Spinal cord (tissue), 10 donors: ENCODE measurements at places on chromosomes 2 and 18. TPM values are rescaled to one million over a fixed set of nuclear protein-coding genes. Genes with fewer than 3 reads are reported as not detected.

- no peak overlapping the region for H3K4me3 ChIP-seq
- H3K4me1 ChIP-seq: peaks cover 23% of the 10 kb centered on the region
- H3K27ac ChIP-seq: no peak overlapping the region
- no peak for DNase-seq
These were observed 210.5 kb downstream of the SH3RF3 start for GRCh38 chr2:109339519-109339966.

- H3K36me3 ChIP-seq: no peaks in the 10 kb centered on the region
- no peak for DNase-seq
- no peaks in the 10 kb centered on the region for H3K27me3 ChIP-seq
- H3K27ac ChIP-seq: no peak overlapping the region
These were observed 9.4 kb downstream of the INSIG2 start for GRCh38 chr2:118097657-118098056.

DNA sequence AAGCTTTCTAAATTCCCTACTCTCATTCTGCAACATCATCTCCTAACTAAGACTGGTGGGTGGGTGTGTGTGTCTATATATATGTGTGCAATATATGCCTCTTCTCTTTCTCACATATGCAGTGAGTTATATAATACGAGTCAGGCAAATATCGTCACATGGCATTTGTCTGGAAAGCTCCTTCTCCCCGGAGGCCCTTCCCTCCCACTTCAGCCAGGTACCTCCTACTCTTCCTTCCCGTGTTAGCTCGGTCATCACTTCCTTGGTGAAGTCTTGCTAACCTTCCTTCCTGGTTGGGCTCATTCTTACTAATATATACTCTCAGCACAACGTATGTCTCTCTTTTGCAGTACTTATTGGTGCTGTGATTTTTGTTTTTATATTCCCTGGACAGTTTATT lies 66.4 kb upstream of the NCK2 start:
- no peaks in the 10 kb centered on the region for H3K27me3 ChIP-seq
- H3K36me3 ChIP-seq: no peaks in the 10 kb centered on the region
- peaks cover 13% of the 10 kb centered on the region for H3K4me1 ChIP-seq
- no peak for DNase-seq

DNA sequence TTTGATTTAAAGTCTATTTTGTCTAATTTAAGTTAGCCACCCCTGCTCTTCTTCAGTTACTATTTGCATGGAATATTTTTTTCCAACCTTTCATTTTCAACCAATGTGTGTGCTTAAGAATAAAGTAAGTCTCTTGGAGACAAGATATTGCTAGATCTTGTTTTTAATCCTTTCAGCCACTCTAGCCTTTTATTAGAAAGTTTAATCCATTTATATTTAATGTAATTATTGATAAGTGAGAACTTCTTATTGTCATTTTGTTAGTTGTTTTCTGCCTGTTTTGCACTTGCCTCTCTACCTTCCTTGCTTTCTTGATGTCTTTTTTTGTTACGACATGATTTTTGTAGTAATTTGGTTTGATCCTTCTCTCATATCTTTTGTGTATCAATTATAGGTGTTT lies 46.4 kb downstream of the CCDC148 start:
- no peaks in the 10 kb centered on the region for H3K4me1 ChIP-seq
- H3K36me3 ChIP-seq: no peaks in the 10 kb centered on the region
- H3K27me3 ChIP-seq: no peaks in the 10 kb centered on the region
- no peak overlapping the region for H3K27ac ChIP-seq

- no peak overlapping the region for H3K4me3 ChIP-seq
- peaks cover 63% of the 10 kb centered on the region for H3K4me1 ChIP-seq
- peaks cover 4% of the 10 kb centered on the region for H3K27me3 ChIP-seq
- no peak overlapping the region for H3K27ac ChIP-seq
- H3K36me3 ChIP-seq: no peaks in the 10 kb centered on the region
- DNase-seq: no peak
These were observed 141.7 kb downstream of the SH3RF3 start for GRCh38 chr2:109270505-109271312.

RBM44 gene
- total RNA-seq: 1.1 TPM

DNA sequence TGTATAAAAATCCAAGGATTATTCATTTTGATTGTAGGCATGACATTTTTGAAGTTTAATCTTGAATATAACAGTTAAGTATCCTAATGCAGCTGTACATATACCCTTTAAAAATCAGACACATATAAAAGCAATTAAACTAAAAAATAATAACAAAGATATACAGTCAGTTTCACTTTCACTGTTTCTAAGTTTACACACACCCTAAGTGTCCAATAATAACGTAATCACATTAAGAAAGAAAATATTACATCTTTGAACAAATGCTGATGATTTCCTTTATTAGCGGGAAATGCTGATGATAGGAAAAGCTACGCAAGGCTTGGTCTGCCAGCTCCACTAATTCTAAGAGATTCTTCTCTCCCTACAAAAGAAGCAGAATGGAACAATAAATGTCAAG lies 38.8 kb downstream of the RTTN start:
- no peaks in the 10 kb centered on the region for H3K27me3 ChIP-seq
- no peaks in the 10 kb centered on the region for H3K36me3 ChIP-seq
- no peaks in the 10 kb centered on the region for H3K4me1 ChIP-seq

TNFRSF11A gene
- total RNA-seq: 2.3 TPM

DNA sequence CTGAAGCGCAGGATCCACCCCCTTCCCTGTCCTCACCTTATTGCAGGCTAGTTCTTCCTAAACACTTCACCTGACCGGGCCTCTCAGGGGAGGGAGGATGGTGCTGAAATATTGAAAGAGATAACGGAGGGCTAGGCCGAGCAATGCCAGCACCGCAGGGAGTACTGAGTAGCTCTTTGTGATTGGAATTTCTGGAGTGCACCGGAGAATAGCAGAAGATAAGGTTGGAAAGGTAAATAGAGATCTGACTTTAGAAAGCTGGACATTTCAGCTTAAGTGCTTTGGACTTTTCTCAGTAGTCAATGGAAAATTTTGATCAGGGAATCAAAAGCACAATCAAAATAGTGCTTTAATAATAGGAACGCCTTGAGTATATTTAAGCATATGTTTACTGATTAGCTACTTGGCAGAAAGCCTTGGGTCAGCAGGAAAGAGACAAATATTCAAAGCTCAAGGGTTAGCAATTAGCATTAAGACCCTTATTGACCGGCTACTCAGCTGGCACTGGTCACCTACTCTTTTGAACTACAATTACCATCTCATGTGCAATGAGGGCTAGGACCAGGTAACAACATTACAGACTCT lies 142.9 kb upstream of the NDUFV2 start:
- H3K27ac ChIP-seq: no peak overlapping the region
- H3K36me3 ChIP-seq: no peaks in the 10 kb centered on the region
- DNase-seq: no peak
- peaks cover 7% of the 10 kb centered on the region for H3K4me1 ChIP-seq
- no peak overlapping the region for H3K4me3 ChIP-seq
- H3K27me3 ChIP-seq: no peaks in the 10 kb centered on the region

DNA sequence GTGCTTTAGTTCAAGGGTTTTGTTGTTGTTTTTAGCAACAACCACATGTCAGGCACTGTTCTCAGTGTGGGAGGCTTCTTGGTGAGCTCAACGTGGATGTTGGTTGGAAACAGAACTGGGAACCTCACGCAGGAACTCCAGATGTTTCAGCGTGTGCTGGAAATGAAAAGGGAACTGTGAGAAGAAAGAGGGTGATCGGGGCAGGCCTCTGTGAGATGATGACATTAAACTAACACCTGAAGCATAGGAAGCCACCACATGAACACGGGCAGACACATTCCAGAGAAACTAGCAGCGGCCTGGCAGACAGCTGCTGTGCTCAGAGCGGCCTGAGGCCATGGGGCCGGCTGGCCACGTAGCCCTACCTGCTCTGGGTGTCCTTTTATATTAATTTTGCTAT lies 66.4 kb downstream of the COA5 start:
- H3K36me3 ChIP-seq: peaks cover 69% of the 10 kb centered on the region
- no peak overlapping the region for H3K27ac ChIP-seq

DNA sequence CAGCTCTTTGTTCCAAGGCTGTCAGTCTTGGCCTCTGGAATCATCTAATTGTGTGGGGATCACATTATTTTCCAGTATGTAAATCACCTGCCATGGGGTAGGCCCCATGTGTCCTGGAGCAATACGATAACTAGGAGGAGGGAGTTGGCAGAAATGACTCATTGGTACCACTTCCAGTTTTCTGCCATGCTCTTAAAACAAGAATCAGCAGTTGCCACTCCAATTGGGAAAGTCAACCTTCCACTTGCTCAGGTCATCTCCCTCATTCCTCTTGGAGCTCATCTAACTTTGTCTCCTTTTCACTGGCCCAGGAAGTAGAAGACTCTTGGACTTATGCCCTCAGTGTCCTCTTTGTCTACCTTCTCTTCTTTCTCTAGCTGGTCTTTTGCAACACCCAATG lies 487.0 kb downstream of the SLC4A3 start:
- DNase-seq: no peak
- no peaks in the 10 kb centered on the region for H3K36me3 ChIP-seq
- no peaks in the 10 kb centered on the region for H3K4me1 ChIP-seq
- no peak overlapping the region for H3K4me3 ChIP-seq
- H3K27ac ChIP-seq: no peak overlapping the region
- no peaks in the 10 kb centered on the region for H3K27me3 ChIP-seq

NABP1 gene
- total RNA-seq: 7.7 TPM

- peaks cover 5% of the 10 kb centered on the region for H3K4me1 ChIP-seq
- no peaks in the 10 kb centered on the region for H3K27me3 ChIP-seq
These were observed 38.2 kb downstream of the CYP27C1 start for GRCh38 chr2:127181851-127182250.

CXCR1 gene
- 0.89 TPM for total RNA-seq

GRCh38 chr18:38421021-38421420 lies 855.4 kb upstream of the CELF4 start:
- H3K36me3 ChIP-seq: no peaks in the 10 kb centered on the region
- no peaks in the 10 kb centered on the region for H3K4me1 ChIP-seq
- H3K27ac ChIP-seq: no peak overlapping the region
- no peaks in the 10 kb centered on the region for H3K27me3 ChIP-seq
- DNase-seq: no peak
- H3K4me3 ChIP-seq: no peak overlapping the region

DNA sequence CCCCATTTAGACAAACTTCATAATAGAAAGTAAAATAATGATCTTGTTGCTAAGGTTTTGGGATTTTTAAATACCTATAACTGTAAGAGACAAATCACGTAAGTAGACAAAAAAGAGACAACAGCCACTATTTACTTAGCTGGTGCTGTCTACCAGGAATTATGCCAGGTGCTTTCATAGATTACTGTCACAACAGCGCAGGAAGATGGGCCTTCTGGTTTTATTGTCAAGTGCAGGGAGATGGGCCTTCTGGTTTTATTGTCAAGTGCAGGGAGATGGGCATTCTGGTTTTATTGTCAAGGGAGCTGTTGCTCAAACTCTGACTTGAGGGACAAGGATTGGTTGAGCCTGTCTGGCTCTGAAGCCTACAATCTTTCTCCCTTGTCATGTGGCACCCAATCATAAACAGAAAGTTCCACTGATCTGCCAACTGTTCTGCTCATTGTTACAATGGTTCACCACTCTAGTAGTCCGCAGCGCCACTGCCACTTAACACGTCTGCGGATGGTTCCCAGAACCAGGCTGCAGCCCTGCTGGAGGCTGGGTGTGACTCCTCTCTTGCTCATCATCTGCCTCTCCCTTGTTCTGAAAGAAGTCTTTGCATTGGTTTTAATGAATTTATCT lies 95.0 kb downstream of the RNF144A start:
- peaks cover 50% of the 10 kb centered on the region for H3K4me1 ChIP-seq
- H3K36me3 ChIP-seq: peaks cover 9% of the 10 kb centered on the region

DNA sequence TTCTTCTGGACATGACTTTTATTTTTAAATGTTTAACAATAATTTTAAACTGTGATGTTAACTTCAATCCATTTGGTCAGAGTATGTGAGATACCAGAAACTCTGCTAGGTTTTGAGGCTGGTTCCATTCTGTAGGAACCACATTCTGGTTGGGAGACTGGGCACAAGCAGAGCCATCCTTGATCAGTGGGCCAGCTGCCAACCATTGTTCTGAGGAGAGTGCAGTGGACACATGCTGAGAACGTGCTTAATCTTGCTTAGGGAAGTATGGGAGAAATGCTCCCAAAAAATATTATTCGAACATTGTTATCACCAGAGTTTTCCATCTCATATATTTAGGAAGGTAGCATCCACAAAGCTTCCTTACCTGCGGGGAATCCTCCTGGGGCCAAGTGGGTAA lies 155.8 kb downstream of the RTN4 start:
- H3K27ac ChIP-seq: no peak overlapping the region
- H3K4me3 ChIP-seq: no peak overlapping the region
- H3K27me3 ChIP-seq: no peaks in the 10 kb centered on the region
- H3K36me3 ChIP-seq: no peaks in the 10 kb centered on the region
- no peaks in the 10 kb centered on the region for H3K4me1 ChIP-seq

GRCh38 chr2:174692256-174692919 lies 71.9 kb downstream of the CHRNA1 start:
- H3K36me3 ChIP-seq: no peaks in the 10 kb centered on the region
- peaks cover 2% of the 10 kb centered on the region for H3K27me3 ChIP-seq
- H3K27ac ChIP-seq: no peak overlapping the region
- no peak overlapping the region for H3K4me3 ChIP-seq
- H3K4me1 ChIP-seq: no peaks in the 10 kb centered on the region
- DNase-seq: no peak

GRCh38 chr2:144032566-144032965 lies 487.4 kb downstream of the ZEB2 start:
- DNase-seq: no peak
- no peak overlapping the region for H3K27ac ChIP-seq
- no peaks in the 10 kb centered on the region for H3K4me1 ChIP-seq
- no peaks in the 10 kb centered on the region for H3K27me3 ChIP-seq

GRCh38 chr2:176534798-176535466 lies 265.7 kb downstream of the MTX2 start:
- peak; percentile 89 for DNase-seq
- no peaks in the 10 kb centered on the region for H3K36me3 ChIP-seq
- no peak overlapping the region for H3K4me3 ChIP-seq
- peaks cover 2% of the 10 kb centered on the region for H3K27me3 ChIP-seq
- H3K27ac ChIP-seq: no peak overlapping the region

POTEI gene
- total RNA-seq: 0.59 TPM

CCBE1 gene
- total RNA-seq: 0.99 TPM

GRCh38 chr2:219629976-219630695 lies 2.7 kb downstream of the SLC4A3 start:
- peaks cover 69% of the 10 kb centered on the region for H3K36me3 ChIP-seq
- H3K4me1 ChIP-seq: peaks cover 30% of the 10 kb centered on the region
- H3K4me3 ChIP-seq: no peak overlapping the region

DNA sequence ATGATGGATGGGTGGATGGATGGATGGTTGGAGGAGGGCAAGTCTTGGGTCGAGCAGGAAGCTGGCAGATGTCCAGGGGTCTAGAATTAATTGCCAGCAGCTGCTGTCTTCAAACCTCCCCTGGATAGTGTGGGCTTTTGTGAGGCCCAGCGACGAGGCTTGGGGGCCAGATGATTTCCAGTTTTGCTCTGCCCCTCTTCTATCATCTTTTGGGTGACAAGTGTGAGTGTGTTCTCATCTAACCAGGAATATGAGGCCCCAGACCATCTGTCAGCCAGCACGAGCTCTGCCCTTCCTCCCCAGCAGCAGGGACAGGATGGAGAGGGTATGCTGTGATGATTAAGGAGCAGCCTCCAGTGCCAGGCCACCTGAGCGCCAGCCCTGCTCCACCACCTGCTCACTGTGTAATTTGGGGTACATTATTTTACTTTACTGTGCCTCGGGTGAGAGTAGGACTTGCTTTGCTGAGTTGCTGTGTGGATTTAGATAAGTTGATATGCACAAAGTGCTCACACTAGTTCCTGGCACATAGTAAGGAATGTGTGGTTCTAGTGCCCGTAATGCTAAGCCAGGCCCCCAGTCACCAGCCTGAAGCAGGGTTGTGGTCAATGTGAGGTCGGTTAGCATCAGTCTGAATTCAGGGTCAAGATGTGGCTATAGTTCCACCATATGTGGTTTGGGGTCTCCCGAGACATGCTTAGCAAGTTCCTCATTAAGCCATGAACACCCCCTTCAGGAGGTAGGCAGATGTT lies 251.1 kb downstream of the CYP26B1 start:
- H3K27ac ChIP-seq: no peak overlapping the region
- no peak for DNase-seq
- no peak overlapping the region for H3K4me3 ChIP-seq
- H3K4me1 ChIP-seq: no peaks in the 10 kb centered on the region
